SHP77 treated with DMSO at 0.1 percent for 48 hours (cell line): ENCODE measurements at places on chromosomes 2 and 18.

- DNase-seq, result no peak
Observed at GRCh38 chr18:56028514-56028913, 440.5 kb upstream of the TCF4 start.

- DNase-seq, result no peak
Observed at GRCh38 chr2:218894151-218894879, 13.7 kb downstream of the WNT10A start.

GRCh38 chr2:128319631-128320191, 1.0 kb upstream of the HS6ST1 start:
- DNase-seq, result no peak

DNA sequence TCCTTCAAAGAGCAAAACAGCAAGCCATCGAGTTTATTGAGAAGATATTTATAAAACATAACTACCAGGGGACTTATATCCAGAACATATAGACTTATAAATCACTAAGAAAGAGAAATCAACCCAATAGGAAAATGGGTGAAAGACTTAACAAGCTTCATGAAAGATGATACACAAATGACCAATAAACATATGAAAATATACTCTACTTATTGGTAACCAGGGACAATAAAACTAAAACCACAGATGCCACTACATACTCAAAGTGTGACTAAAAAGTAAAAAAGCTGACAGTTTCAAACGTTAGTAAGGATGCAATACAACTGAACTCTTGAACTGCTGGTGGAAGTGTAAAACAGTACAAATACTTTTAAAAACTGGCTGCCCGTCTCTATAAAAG, 154.3 kb downstream of the TMEM163 start:
- no peak for DNase-seq

- no peak for DNase-seq
Observed at GRCh38 chr2:233673896-233674295, 2.2 kb downstream of the UGT1A9 start.

DNA sequence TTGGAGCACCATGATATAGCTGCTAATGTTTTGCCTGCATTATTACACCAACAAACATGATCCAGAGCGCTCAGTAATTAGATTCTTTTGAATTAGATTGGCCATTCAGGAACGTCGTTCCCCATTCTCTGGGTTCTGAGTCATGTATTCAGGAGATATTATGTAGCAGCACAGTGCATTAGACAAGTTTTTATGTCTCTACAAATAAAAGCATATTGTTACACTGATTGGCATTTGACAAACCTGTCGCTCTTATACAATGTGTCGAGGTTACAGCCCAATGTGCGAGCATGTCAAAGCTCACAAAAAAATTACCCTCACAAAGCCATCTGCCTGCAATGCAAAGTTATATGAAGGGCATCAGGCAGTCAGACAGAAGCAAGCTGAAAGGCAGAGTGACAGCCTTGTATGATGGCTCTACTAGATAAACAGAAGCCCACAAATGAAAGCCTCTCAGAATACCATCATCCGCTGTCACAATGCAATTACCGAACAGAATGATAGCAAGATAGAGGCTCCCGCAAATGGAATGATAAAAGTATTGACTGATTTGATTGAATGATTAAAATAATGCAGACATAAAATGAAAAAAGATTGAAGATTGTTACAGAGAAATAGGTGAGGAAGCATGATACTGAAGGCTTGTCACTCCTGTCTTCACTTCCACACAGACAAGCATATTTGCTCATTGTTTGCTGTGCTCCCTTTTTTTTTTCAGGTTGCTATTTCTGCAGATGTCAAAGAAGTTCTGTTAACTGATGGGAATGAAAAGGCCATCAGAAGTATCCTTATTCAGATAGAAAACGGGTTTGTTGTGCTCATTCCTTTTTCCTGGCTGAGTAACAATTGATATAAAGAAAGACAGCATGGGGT, 234.6 kb upstream of the SIX3 start:
- DNase-seq, result no peak

- no peak for DNase-seq
Observed at GRCh38 chr2:176686328-176686727, 417.1 kb downstream of the MTX2 start.

GRCh38 chr18:9322744-9323143, 11.8 kb upstream of the TWSG1 start:
- DNase-seq, result no peak

GRCh38 chr2:46518861-46519260, 39.5 kb downstream of the TMEM247 start:
- DNase-seq, result no peak

DNA sequence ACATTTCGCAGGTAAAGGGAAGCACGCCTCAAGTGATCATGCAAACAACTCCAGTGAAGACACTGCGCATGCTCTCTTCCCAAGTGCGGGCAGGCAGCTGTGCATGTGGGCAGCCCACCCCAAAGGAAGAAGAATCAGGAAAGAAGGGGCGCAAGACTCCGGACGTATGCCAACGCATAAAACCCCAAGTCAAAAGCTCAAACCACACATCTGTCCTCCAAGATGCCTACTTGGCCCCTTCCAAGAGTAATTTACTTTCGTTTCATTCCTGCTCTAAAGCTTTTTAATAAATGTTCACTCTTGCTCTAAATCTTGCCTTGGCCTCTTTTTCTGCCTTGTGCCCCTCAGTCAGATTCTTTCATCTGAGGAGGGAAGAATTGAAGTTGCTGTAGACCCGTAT, 254.9 kb downstream of the PIEZO2 start:
- no peak for DNase-seq

DNA sequence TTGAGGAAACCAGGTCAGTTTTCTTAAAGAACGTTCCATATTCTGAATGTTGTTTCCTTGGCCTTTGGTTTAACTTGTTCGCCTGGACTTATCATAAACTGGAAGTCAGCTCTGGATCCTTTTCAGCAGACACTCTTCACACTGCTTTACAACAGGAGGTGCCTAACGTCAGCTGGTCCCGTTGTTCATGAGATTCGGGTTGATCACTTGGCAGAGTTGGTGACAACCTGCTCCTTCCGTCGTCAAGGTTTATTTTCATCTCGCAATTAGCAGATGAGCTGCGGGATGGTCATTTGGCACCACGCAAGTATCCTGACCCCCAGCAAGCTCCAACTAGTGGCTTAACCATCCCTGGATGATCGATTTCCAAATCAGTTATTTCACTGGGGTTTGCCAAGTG, 23.0 kb upstream of the BIN1 start:
- no peak for DNase-seq

- DNase-seq, result no peak
Observed at GRCh38 chr2:187008111-187008510, 159.1 kb upstream of the ZSWIM2 start.
